Activated CD4-positive, alpha-beta memory T cell treated with anti-CD3 and anti-CD28 coated beads for 36 hours (primary cell): ENCODE measurements at places on chromosomes 12 and 14. TPM values are rescaled to one million over a fixed set of nuclear protein-coding genes. Genes with fewer than 3 reads are reported as not detected.
A peak's percentile ranks its signal among the peaks of the same experiment; 100 is the strongest.

The PPP1R1A gene
- not detected for total RNA-seq

The TAS2R42 gene
- total RNA-seq = not detected

The PRB2 gene
- not detected for total RNA-seq

The IFNG-AS1 gene
- 1.1 TPM for total RNA-seq

The RPGRIP1 gene
- total RNA-seq = 0.07 TPM

- DNase-seq = peak; percentile 58
Observed at GRCh38 chr12:116916714-116917114, 6.0 kb downstream of the FBXW8 start.

The IRAK3 gene
- total RNA-seq = 0.45 TPM

DNA sequence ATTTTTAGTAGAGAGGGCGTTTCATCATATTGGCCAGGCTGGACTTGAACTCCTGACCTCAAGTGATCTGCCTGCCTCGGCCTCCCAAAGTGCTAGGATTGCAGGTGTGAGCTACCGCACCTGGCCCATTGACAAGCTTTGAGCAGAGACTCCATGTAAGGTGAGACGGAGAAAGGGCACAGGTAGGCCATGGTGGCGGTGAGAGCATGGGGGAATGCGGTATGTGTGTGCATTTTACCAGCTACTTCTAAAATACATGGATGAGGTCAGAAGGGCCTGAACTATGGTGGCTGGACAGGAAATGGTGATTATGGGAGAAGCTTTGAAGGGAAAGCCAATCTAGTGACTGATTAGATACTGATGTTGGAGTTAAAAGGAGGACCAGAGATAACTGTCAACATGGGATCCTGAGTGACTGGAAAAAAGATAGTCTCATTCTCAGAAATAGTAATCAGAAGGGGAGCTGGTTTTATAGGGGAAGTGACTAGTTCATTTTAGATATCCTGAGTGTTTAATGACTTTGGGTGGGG lies 21.9 kb upstream of the PTPRB start:
- DNase-seq = no peak

The CEBPE gene
- 0.19 TPM for total RNA-seq

GRCh38 chr14:26606729-26607312 lies 9.0 kb upstream of the NOVA1 start:
- no peak for DNase-seq

The CCDC91 gene
- total RNA-seq = 16.5 TPM

- peak; percentile 69 for DNase-seq
Observed at GRCh38 chr12:57844709-57845477, 1.6 kb downstream of the CTDSP2 start.

The GALNT4 gene
- 6.0 TPM for total RNA-seq

- DNase-seq = no peak
Observed at GRCh38 chr14:90330203-90331196, 1.2 kb downstream of the NRDE2 start.

DNA sequence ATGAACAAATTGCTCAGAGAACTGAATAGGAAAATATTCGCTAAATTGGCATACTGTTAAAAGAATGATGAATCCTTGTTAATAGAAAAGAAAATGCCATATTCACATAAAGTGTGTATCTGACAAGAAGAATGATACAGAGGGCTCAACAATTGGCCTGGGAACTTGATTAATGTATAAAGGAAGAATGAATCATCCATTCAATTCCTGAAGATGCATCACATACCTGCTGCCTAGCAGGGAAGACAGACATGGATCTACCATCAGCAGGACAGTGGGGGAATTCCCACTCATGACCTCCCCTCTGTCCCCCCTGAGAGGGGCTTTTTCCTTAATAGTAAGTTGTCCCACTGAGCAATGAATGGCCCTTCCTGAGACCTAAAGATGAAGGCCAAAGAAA lies 13.5 kb downstream of the PTPN21 start:
- no peak for DNase-seq

DNA sequence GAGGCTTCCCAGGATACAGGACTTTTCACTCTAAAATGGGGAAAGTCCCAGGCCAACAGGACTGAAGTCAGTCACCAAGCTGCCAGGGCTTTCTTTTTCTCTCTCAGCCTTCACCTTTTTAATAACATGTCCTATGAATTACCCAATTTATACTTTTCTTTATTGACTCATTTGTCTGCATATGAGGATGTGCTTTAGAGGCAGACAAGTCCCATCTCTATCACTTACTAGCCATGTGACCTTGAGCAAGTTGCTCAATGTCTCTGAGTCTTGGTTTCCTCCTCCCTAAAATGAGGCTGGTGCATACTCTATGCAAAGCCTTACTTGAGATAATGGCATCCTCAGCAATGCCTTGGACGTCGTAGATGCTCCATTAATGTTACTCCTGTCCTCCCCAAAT lies 98.1 kb upstream of the TMPO start:
- DNase-seq = no peak

DNA sequence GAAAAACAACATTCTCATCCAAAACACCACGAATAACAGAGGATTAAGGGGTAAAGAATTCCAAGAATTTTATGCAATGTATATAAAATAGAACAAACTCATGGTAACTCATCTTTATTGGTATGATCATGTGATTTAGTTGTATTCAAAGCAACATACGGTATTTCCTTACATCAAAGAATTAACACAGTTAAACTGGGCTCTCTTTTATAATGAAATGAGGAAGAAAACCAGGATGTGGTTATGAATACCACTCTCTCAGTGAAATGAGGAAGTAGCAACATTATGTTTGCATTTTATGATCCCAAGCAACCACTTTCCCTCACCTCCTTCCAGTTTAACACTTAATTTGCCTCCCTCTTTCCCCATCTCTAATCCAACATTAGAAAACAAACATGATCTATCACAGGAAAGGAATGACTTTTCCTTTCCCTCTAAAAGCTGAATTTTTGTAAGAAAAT lies 22.9 kb downstream of the SPTLC2 start:
- DNase-seq = no peak

DNA sequence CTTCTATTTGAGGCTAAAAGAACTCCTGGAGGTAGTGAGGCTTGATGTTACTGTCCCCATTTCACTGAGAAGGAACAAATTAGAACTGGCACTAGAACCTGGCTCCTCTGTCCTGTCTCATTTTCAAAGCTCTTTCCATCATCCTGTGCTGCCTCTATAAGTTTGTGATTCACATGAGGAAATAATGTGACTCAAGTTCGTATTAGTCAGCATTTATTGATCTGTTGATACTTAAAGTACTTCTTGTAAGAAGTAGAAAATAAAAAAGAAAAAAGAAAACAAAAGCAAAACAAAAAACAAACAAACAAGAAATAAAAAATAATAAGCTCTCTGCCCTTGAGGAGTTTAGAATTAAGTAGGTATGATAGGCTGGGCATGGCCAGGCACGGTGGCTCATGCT lies 2.3 kb upstream of the ESPL1 start:
- DNase-seq = no peak

- DNase-seq = no peak
Observed at GRCh38 chr14:94773655-94774343, 3.9 kb upstream of the GSC start.

The NFATC4 gene
- total RNA-seq = not detected

GRCh38 chr14:75053396-75054291 lies 2.4 kb upstream of the MLH3 start:
- DNase-seq = no peak
